ENCODE measurements at places on chromosomes 2 and 18.

DNA sequence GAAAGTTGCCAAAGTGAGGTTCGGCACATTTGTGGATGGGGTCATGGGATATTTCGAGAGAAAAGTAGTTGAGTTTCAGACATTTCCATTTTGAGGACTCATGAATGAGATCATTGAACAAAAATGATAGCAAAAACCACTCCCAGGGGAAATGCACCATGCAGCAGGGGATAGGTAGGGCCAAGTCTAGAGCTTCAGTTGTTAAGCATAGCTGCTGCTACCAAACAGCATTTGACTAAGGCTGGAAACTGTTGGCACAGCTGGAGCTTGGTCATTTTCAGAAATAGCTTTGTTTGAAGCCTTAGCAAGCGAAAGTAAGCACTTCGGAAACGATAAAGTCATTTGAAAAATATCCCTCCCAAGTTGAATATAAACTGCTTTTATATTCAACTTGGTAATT lies 431.8 kb downstream of the SOCS6 start:
- DNase-seq = no peak

GRCh38 chr2:209771474-209772289 lies at the start of gene UNC80:
UNC80 (plus strand) TSS chr2:209771832; CDS start chr2:209772073, 241 bp downstream.
- no peak for DNase-seq

GRCh38 chr2:11310212-11310611 lies 34.2 kb downstream of the ROCK2 start:
- no peak for DNase-seq

DNA sequence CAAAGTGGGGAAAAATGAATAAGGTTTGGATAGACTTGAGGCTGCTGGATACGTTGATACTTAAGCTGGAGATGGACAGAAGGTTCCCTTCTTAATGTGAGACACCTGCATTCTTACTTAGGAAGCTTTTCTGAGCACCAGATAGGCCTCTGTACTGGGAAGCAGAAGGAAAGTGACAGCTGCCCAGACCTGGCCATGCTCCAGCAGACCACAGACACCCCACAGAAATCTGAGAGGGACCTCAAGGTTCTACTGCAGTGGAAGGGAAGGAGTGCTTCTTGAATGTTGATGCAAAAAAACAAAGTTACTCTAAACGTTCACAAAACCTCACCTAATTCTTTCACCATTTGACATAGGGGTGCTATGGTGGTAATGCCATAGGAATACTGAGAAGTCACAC lies 642.1 kb upstream of the ID2 start:
- DNase-seq = no peak

- no peak for DNase-seq
Observed at GRCh38 chr18:61992923-61993322, 100.1 kb upstream of the RNF152 start.

- DNase-seq = no peak
Observed at GRCh38 chr18:52499644-52500043, 159.6 kb downstream of the DCC start.

- no peak for DNase-seq
Observed at GRCh38 chr2:226873051-226873620, 37.3 kb downstream of the RHBDD1 start.

- no peak for DNase-seq
Observed at GRCh38 chr2:54430649-54431048, 25.5 kb upstream of the SPTBN1 start.

DNA sequence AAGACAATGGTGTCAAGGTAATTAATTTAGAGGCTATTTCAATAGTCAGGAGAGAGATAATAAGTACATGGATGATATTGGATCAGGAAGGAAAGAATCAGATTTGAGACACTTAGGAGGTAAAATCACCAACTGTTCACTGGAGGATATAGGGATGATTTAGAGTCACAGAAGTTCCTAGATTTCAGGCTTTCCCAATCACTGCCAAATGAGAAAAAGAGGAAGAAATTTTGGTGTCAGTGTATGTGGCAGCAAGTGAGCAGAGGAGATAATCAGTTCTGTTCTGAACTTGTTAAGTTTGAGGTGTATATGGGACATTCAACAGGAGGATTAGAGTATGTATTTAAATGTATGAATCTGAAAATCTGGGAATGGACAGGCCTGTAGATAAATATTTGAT lies 640.4 kb downstream of the NR4A2 start:
- DNase-seq = no peak

DNA sequence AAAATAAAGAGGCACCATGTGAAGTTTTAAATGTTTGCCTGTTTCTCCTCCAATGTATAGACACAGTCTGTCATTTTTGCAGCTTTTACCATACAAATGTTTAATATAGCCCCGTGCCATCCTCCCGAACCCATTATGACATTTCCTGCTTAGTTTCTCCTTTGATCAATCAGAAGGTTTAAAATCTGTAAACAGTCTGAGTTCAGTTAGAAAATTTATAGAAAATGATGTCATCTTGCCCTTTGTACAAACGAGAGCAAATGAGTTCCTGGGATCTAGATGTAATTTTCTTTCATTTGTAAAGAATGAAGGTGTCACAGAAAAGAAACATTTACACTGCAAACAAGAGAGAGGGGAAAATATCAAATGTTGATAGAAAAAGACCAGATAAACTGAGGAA lies 62.7 kb upstream of the NFU1 start:
- no peak for DNase-seq

DNA sequence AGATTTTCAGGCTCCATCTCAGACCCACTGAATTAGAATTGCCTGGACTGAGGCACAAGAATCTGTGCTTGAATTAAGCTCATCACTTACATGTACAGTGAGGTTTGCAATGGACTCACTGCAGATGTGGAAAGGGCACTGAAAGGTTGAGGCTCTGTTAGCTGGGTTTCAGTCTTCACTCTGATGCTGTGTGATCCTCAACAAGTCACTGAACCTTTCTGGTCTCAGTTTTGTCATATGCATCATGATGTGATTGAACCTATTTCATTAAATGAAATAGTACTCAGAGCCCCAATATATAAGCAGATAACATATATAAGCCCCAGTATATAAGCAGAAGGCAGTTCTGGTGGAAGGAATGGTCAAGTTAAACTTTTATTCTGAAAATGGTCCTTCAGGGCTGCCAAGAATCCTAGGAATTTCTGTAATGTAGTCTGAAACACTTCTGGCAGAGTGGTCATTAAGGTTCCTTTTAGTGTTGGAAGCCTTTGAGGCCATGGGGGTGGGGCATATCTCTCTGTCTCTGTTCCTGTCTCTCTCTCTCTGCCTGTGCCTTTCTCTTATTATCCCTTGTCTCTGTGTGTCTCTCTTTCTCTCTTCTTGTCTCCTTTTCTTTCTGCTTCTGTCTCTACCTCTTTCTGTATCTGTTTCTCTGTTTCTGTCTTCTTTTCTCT lies 110.4 kb downstream of the ADCYAP1 start:
- peak; percentile 52 for DNase-seq

DNA sequence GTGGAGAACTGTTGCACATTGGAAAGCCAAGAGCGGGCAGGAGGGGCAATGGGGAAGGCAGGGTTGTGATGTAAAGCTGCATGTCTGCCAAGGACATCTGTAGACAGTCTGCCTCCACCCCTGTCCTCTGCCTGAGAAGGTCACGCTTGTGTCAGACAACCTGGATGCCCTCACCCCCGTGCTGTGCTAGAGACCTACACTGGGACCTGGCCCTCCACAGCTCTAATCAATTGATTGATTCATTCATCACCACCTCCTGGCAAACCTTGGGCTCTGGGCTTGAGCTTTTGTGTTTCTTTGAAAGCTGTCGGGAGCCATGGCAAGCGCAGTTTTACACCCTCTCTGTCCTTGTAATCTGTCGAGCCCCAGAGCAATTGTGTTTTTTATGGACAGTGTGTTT lies 41.1 kb downstream of the MARCO start:
- DNase-seq = no peak

DNA sequence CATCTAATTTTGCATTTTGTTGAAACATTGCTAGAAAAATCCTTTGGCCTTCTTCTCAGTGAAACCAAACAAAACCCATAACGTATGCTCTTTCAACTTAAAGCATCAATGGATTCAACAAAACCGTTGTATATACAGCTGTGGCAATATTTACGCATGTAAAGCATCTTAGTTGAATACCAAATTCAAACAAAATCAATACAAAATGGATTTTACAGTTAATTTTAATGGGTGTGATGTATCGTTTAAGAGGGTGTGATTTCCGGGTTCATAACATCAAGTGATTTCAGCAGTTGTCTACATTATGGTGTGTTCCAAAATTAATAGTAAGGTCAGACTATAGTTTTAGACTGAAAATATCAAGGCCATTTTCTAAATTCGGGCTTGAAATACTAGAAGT lies 198.2 kb downstream of the TGIF1 start:
- DNase-seq = no peak

DNA sequence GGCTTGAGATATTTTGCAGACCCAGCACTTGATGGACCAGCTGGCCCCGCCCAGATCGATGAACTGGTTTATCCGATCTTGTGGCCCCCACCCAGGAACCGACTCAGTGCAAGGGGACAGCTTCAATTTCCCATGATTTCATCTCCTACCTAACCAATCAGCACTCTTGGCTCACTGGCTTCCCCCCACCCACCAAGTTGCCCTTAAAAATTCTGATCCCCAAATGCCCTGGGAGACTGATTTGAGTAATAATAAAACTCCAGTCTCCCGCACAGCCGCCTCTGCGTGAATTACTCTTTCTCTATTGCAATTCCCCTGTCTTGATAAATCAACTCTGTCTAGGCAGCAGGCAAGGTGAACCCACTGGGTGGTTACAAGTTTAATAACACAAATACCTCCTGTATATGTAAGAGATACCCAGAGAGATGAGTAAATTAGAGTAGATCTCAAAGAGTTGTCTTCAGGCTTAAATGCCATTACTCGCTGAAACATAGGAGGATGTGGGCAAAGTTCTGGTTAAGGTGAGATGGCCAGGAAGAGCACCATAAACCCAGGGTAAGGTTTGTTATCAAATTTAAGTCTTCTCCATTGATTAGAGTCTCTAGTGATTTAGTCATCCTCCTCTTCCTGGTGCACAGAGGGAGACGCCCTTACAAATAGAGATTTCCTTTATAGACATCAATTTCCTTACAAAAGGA lies 222.8 kb downstream of the ARL4C start:
- no peak for DNase-seq

DNA sequence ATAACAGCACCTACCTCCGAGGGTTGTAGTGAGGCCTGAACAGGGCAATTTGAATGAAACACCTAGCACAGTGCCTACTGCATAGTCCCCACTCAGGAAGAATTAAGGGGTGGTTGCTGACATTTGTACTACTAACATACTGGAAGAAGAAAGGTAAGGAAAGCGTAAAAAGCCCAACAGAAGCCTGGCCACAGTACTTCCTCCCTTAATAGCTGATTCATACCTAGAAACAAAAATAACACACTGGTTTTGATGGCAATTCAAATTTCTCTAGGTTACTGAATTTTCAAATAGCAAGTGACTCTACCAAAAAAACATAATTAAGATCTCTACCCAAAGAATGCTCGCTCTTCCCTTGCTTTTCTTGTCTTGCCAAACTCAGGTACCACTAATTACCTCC lies 16.2 kb downstream of the SUCLG1 start:
- DNase-seq = no peak

DNA sequence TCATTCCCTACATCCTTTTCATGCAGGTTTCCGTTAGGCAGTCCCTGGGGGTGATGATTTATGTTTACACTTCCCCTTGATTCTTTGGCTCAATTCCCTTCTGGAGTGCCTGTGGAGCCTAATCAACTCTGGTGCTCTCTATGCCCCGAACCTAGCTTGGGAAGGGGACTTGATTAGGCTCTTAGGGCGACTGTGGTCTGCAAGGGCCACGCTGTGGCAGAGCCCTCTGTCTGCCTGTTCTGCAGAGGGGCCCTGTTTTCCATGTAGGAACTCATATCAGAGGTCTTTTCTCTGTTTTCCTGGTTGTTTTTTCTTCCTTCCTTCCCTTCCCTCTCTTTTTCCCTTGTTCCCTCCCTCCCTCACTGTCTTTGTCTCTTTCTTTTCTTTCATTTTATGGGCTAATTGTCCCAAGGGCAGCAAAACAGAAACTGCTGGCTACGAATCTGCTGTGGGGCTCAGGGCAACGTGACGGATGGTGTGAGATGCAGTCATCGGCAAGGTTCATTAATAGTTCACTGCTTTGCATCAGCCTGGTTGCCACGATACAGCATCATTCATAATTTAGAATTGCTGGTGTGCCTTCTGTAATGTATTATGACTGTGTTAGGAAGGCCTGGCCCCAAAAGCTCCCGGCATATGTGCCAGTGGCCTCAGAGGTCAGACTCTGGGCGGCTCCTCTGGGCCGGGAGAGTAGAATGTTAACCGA lies 134.5 kb downstream of the NAPG start:
- DNase-seq = no peak

GRCh38 chr18:24811950-24812681 lies 351.7 kb downstream of the HRH4 start:
- DNase-seq = no peak

DNA sequence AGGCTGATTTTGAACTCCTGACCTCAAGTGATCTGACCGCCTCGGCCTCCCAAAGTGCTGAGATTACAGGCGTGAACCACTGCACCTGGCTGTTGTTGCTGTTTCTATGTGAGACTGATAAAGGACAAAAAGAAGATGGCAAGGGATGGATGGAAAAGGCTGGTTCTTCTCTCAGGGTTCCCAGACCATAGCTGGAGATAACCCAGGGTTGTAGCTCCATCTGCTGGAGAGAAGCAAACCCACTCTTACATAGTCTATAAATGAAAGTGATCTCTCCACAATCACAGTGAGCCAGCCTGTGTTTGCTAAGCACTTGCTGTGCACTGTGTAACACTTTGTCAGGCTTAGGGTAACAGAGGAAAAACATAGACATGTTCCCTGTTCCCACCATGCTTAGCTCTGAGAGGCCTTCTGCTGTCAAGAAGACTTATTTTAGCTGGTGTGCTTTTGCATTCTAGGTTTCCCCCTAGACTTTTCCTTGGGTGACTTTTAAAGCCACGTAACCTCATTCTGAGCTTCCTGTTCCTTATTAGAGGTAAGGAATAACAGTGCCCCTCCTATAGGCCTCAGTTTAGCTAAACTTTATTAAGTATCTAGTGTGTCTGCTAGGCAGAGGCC lies 49.7 kb downstream of the LIMS1 start:
- peak; percentile 75 for DNase-seq

GRCh38 chr2:224613543-224614286 lies 28.6 kb upstream of the CUL3 start:
- DNase-seq = no peak

- no peak for DNase-seq
Observed at GRCh38 chr2:7752291-7752690, 835.1 kb downstream of the RNF144A start.

DNA sequence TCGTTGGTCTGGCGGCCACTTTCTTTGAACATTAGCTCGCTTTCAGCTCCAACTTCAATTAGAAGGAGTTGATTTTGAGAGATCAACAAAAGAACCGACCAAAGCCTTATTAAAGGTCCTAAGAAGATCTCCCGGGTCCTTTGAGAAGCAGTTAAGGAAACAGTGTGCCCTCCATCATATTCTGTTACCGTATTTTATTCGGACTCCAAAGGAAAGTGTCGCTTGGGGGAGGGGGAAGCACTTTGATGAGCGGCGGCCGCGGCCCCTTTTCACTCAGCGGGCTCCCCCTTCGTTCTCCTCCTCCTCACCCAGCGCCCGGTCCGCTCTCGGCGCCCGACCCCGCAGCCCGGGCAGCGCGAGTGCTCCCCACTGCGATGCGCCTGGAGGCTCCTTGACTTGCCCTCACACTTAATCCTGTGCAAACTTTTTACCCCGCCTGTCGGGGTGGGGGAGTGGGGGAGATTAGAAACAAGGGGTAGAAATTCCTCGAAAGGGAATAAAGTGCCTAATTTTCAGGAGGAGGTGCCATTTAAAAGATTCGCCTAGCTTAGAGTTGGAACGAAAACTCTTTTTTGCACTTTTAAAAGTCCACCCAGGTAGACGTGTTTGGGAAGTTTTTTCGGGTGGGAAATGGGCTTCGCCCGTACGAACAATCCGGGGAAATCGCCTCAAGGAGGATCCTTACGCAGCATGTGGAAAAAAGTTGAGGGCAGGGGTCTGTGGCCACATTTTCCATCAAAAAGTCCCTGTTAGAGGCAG lies 1.2 kb upstream of the OTX1 start:
- DNase-seq = no peak
